ENCODE measurements at places on chromosomes 5 and 9.

- H3K27me3 ChIP-seq = no peaks in the 10 kb centered on the region
- H3K27ac ChIP-seq = no peak overlapping the region
- no peaks in the 10 kb centered on the region for H3K4me1 ChIP-seq
- DNase-seq = no peak
- H3K36me3 ChIP-seq = no peaks in the 10 kb centered on the region
Measured at GRCh38 chr9:119458068-119458467, 88.8 kb upstream of the BRINP1 start.

DNA sequence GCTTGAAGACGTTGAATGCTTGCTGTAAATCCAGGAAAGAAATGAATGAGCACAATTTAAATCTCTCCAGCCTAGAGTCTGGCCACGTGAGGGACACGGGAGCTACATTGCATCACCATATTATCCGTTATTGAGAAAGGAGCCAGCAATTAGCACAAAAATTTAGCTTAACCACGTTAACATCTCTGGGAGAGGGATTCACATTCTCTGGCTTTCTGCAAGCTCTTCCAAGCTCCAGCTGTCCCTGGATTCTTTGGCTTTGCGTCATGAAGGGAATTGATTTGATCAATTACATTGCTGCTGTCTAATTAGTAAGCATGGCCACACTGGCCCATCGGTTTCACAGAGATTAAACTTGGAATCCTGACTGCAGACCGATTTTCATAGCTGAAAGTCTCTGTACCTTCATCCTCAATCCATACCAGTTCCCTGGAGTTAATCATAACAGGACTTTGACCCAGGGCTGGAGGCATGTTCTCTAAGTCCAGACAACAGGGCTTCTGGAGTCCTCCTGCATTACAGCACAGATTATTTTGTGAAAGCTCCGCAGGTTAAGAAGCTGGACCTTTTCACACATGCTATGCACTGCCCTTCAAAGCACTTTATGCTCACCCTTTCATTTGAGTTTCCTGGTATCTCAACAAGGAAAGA is 31.6 kb downstream of the ADRA1B start:
- no peaks in the 10 kb centered on the region for H3K36me3 ChIP-seq
- no peaks in the 10 kb centered on the region for H3K4me1 ChIP-seq
- H3K27me3 ChIP-seq = no peaks in the 10 kb centered on the region
- no peak overlapping the region for H3K27ac ChIP-seq
- H3K4me3 ChIP-seq = no peak overlapping the region

DNA sequence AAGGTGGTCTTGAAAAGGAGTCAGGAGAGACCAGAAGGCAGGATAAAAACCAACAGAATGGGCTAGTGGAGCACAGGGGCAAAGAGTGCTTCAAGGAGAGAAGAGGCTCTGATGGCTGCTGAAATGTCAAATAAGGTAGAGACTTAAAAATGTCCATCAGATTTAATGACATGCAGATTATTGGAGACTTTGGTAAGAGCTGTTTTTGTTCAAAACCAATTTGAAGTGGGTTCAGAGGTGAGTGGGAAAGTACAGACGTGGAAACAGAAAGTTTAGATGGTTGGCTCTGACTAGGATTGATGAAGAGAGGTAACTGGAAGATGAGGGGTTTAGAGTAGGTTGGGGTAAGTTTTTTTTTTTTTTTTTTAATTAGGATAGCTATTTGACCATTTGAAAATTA is 14.1 kb downstream of the SLC25A46 start:
- no peaks in the 10 kb centered on the region for H3K27me3 ChIP-seq
- H3K4me1 ChIP-seq = no peaks in the 10 kb centered on the region
- H3K36me3 ChIP-seq = peaks cover 5% of the 10 kb centered on the region
- no peak overlapping the region for H3K27ac ChIP-seq

DNA sequence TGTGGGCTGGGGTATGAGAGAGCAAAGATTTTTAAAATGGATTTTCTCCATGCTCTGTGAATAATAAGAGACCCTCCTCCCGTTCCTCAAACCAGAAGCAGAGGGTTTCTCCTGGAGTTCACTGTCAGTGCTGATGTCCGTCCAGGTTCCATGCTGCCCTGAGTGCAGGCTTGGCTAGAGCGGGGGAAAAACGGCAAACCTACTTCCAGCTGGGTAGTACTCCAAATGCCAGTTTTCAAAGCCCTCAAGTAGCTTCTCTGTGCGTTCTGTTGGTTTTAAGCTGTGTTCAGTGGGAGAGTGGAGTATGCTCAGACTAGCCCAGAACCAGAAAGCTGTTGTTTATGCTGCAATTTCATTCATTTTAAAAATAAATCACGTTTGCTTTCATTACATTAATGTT is 40.3 kb downstream of the RASGEF1C start:
- no peak for DNase-seq
- H3K4me1 ChIP-seq = no peaks in the 10 kb centered on the region
- H3K36me3 ChIP-seq = no peaks in the 10 kb centered on the region
- H3K27ac ChIP-seq = no peak overlapping the region
- no peak overlapping the region for H3K4me3 ChIP-seq

DNA sequence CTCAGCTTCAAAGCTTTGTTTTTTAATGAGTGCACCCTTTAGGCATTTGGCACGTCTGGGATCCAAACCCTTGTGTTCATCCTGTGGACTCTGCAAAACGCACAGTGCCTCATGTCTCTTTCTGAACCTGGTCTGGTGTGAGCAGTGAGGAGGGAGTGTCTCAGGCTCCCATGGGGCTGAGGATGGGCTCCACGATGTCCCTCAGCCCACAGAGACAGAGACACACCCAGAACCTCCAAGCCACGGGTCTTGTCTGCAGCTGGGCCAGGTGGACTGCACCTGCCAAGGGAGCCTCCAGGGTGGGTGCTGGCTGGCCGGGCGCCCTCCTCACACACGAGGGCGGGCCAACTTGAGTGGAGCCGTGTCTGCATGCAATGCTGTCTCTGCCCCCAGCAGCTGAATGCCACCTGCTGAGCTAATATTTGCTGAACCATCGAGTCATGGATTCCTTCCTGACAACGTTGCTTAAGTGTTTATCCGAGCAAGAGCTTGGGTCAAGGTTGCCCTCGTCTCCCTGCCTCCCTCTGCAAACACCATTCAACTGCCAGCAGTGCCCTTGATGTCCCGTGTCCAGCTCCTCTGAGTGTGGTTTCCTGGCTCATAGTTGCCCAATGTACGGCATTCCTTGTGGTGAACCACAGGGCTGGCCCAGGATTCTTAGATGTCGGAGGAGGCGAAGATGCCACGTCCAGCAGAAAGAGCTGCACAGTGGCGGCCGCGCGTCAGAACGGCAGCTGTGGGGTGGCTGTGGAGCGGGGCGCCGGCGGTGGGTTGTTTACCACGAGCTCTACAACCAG is 31.4 kb upstream of the LPCAT1 start:
- no peaks in the 10 kb centered on the region for H3K36me3 ChIP-seq
- H3K27me3 ChIP-seq = no peaks in the 10 kb centered on the region
- DNase-seq = no peak
- H3K27ac ChIP-seq = no peak overlapping the region
- no peaks in the 10 kb centered on the region for H3K4me1 ChIP-seq
- H3K4me3 ChIP-seq = no peak overlapping the region

DNA sequence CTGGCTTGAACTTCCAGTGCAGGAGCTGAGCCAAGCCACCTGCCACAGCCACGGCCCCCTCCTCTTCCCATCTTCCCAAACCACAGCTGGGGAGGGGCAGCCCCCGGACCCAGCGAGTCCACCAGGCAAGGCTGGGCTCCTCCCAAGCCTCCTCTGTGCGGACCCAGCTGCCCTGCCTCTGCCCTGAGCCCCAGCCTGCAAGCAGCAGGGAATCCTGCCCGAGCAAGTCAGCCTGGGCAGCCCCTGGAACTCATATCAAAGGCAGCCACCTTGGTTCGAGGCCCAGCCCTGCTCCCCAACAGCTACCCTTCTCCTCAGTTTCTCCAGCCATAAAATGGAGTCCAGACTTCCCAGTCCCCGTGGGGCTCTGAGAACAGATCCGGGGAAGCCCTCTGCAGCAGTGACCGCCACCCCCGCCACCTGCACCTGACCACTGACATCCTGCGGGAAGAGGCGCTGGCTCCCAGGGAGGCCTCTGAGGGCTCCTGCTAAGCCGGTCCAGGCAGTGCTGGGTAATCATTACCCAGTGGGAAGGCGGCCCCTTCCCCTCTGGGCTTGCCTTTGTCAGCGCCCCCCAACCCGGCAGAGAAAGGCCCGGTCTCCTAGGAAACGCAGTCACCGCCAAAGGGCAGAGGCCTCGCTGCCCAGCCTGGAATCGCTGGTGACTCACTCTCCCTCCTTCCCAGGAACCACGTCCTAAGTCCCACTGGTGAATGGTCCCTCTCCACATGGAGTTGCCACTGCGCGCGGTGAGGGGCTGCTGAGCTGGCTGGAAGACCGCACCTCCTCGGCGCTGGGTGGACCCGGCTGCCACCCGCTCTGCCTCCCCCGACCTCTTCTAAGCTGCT is 1.5 kb downstream of the VAV2 start:
- no peak for DNase-seq
- H3K36me3 ChIP-seq = no peaks in the 10 kb centered on the region
- H3K4me3 ChIP-seq = peak overlapping the region; percentile 95

GRCh38 chr9:92510747-92511146 is 25.0 kb downstream of the ECM2 start:
- H3K27ac ChIP-seq = peak overlapping the region; percentile 89
- peaks cover 59% of the 10 kb centered on the region for H3K4me1 ChIP-seq
- H3K27me3 ChIP-seq = no peaks in the 10 kb centered on the region
- no peak overlapping the region for H3K4me3 ChIP-seq
- no peak for DNase-seq
- H3K36me3 ChIP-seq = no peaks in the 10 kb centered on the region

GRCh38 chr5:60563696-60564324 is 136.2 kb downstream of the DEPDC1B start:
- no peak overlapping the region for H3K27ac ChIP-seq
- no peak for DNase-seq
- no peak overlapping the region for H3K4me3 ChIP-seq
- no peaks in the 10 kb centered on the region for H3K4me1 ChIP-seq
- no peaks in the 10 kb centered on the region for H3K27me3 ChIP-seq
- no peaks in the 10 kb centered on the region for H3K36me3 ChIP-seq

DNA sequence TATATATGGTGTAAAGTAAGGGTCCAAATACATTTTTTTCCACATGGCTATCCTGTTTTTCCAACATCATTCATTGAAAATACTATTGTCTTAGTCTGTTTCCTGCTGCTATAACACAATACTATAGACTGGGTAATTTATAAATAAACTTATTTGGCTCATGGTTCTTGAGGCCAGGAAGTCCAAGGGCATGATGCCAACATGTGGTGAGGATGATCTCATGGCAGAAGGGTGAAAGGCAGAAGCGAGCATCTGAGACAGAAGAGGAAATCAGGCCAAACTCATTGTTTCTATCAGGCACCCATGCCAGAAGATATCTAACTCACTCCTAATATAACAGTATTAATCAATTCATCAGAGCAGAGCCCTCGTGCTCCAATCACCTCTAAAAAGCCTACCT is 42.6 kb downstream of the ANKRD55 start:
- no peak overlapping the region for H3K27ac ChIP-seq
- DNase-seq = no peak
- H3K27me3 ChIP-seq = no peaks in the 10 kb centered on the region
- no peaks in the 10 kb centered on the region for H3K36me3 ChIP-seq

DNA sequence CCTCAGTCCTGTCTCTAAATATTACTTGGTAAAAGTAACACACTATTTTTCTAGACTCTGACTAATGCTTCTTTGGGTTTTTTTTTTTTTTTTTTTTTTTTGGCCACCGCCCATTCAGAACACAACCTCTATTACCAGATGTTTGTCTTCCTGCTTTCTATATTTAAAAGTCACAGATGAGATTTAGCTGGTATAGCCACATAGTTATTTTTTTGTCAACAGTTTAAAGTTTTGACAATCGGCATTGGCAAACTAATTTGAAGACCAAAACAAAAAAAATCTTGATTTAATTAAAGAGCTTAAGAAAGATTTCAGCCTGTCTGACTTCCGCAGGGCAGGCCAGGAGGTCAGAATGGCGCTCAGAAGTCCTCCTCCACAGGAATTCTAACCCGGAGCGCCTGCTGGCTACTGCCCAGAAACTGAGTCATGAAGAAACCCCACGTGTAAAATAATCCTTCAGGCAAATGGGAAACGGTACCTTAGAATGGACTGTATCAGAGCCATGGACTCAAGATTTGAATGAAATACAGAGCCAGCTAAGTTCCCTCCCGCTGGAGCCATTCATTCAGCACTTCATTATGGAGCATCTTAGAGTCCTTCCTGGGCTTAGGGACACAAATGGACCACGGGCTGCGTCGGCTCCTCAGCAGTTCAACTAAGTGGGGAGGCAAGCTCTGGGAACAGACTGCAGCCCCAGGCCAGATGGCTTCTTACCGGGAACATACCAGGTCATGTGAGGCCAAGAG is 55.6 kb downstream of the PTPDC1 start:
- H3K4me3 ChIP-seq = peak overlapping the region; percentile 52
- DNase-seq = peak; percentile 74
- peak overlapping the region; percentile 94 for H3K27ac ChIP-seq
- peaks cover 47% of the 10 kb centered on the region for H3K4me1 ChIP-seq
- H3K36me3 ChIP-seq = no peaks in the 10 kb centered on the region
- no peaks in the 10 kb centered on the region for H3K27me3 ChIP-seq
